ENCODE measurements at places on chromosomes 2 and 18.
A peak's percentile ranks its signal among the peaks of the same experiment; 100 is the strongest.

GRCh38 chr2:57701391-57701791 lies 345.2 kb upstream of the VRK2 start:
- DNase-seq: no peak

- DNase-seq: peak; percentile 93
These were observed 411.1 kb downstream of the FIGN start for GRCh38 chr2:163324677-163325076.

DNA sequence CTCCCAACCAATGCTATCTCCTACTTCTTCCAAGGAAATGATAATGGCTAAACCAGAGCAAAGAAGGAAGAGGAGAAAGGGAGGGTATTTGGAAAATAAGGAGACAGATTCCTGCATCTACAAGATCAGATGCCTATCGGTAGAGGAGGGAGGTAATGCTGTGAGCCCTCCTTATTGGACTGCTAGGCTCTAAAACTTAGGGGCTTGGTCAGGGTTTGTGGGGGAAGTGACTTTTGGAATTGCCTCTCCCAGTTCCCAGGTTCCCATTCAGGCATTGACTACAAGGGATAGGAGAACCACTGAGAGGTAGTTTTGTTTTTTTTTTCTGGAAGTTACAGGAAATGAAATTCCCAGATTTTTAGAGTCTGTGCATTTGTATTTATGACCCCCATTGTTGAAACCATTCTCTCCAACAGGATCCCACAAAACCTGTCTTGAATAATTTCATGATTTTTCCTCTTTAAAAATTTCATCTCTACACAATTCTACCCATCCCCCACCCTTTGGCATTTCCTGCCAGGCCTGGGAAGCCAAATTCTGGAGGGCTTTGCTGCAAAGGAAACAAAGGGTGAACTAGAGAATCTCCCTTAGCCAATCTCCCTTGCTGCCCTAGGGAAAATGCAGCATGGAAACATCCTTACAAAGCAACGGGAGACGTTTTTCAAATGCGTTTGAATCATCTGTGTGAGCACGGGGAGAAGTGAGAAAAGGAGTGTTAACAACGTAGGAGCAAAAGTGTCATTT lies 282.1 kb upstream of the EPAS1 start:
- no peak for DNase-seq

- DNase-seq: no peak
These were observed 54.7 kb upstream of the OTOF start for GRCh38 chr2:26532301-26533250.

GRCh38 chr18:59416818-59417217 lies 57.8 kb upstream of the LMAN1 start:
- DNase-seq: no peak

- DNase-seq: no peak
These were observed 66.7 kb downstream of the TPGS2 start for GRCh38 chr18:36762074-36762473.

DNA sequence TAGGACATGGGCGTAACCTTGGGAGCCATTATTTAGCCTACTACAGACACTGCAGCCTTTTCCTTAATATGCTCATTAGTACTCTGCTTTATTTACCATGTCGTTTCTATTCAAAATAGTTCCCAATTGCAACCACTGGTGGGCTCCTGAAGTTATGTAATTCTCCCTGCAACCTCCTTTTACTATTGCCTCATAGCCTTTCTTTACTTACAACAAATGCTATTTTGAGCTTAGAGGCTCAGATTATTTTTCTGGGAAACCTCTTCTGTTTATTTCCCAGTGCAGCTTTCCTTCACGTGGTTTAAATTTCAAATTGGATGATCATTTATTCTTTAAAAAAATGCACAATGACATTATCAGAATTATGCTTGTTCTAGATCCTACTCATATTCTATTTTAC lies 492.3 kb upstream of the TMEFF2 start:
- no peak for DNase-seq

DNA sequence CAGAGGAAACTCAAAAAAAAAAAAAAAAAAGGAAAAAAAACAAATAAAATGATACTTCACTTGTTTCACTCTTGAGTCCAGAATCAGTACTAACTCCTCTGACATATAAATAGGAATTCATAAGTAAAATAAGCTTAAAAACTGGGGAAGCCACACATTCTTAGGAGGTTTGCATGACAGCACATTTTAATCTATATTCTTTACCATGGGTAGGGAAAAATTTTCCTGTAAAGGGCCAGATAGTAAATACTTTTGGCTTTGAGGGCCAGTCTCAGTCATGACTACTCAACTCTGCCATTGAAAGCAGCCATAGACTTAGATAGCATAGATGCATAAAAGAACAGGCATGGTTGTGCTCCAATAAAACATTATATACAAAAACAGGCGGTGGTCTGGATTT lies 145.2 kb downstream of the BCL11A start:
- no peak for DNase-seq

GRCh38 chr2:81523344-81523743 lies 1218.8 kb upstream of the LRRTM1 start:
- no peak for DNase-seq

GRCh38 chr2:23595601-23596251 lies 210.7 kb downstream of the KLHL29 start:
- peak; percentile 71 for DNase-seq

GRCh38 chr2:51825823-51826222 lies 793.9 kb upstream of the NRXN1 start:
- no peak for DNase-seq

GRCh38 chr2:207766697-207767460 lies 2.8 kb downstream of the FZD5 start:
- no peak for DNase-seq

DNA sequence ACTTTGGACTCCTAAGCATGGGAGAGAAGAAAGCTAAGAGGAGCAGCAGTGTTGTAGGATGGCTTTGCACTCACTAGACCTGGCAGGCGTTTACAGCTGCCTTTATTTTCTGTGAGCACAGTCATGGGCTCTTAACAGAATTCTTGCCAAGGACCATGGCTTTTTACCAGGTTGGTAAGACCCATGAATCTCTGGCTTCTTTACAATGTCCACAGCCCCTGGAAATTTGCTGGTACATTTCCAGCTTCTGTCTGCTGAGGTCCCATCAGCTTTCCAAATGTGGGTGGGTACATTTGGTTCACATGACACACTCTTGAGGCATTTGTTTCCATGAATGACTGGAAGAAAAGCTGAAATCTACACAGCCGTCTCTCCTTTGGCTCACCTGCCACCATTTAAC lies 162.7 kb downstream of the PPP1R1C start:
- DNase-seq: no peak

DNA sequence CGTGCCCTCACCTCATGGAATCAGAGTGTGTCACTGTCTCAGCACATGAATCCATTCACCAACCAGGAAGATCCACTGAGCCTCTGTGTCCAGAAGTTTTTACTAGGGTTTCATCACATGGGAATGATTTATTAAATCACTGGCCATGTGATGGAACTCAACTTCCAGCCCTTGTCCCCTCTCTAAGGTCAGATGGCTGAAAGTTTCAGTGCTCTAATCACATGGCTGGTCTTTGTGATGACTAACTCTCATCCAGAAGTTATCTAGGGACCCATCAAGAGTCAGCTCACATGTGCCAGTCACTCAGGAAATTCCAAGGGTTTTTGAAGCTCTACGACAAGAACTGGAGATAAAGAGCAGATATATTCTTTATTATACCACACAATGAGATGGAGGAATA lies 140.5 kb upstream of the GYPC start:
- no peak for DNase-seq

DNA sequence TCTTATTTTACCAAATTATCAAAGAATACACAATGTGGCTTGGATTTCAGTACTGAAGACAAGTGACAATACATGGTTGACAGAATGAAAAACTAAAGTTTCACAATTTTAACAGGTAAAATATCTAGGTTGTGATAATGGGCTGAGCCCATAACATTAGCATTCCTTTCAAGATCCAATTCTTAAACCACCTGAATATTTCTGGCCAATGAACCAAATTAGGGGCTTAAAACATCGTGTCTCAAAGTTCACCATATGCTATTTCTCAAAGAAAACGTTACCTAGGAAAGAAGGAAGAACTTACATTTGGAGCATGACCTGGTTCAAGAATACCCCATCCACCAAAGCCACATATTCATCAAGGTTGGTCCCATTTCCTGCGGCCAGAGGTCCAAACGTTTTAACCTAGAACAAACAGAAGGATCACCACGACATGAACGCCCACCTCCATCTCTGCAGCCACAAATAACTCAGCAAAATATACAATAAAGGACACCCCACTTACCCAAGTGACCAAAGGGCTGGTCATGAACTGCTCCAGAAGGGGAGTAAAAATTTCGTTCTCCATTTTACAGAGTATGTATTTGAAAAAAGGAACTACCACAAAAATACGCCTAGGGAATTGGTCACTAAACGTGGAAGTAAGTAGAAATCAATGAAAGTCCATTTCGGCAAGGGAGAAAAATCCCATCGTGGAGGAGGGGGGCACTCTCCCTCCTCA lies 984 bp downstream of the CCDC88A start:
- DNase-seq: no peak

DNA sequence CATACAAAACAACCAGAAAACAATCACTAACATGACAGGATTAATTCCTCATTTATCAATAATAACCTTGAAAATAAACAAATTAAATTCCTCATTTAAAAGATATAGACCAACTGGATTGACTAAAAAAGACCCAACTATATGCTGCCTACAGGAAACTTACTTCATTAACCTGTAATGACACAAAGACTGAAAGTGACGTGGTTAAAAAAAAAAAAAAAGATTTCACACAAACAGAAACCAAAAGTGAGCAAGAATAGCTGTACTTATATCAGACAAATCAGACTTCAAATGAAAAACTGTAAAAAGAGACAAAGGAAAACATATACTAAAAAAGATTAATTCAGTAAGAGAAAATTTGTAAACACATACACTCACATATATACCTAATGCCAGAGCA lies 201.2 kb downstream of the CCDC178 start:
- no peak for DNase-seq

- DNase-seq: no peak
These were observed 21.0 kb downstream of the SEMA4F start for GRCh38 chr2:74675090-74675489.

DNA sequence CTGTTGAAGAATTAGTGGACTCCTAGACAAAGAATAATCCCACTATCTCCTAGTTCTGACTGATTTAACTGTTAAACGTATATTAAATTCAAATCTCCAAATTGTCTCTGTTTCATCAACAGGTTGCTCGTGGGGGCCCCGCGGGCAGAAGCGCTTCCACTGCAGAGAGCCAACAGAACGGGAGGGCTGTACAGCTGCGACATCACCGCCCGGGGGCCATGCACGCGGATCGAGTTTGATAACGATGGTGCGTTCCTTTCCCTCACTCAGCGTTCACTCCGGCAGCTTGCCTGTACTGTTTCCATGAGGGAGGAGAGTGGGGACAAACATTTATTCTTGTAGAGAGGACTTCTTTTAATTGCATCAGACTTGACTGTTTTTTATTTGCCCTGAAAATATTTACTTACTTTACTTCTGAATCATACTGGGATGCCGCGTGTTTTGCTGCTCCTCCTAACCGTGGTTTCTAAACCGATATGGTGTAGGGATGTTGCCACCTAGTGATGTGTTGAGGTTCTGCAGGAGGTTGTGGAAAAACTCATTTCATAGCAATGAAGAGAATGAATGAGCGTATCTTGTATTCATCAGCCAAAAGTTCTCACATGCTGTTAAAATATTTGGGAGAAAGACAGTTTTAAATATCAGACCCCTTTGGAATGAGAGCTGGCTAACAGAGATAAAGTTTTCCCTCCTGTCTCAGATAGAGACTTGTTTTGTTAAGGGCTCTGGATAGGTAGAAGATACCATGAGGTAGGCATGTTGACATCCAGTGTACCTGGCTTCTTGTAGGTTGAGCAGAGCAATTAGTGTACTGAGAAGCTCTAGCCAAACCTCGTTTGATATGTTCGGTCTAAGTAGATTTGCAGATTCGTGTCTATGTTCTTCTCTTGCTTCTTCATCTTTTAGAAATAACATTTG lies 38.3 kb downstream of the ITGA6 start:
- DNase-seq: peak; percentile 86

DNA sequence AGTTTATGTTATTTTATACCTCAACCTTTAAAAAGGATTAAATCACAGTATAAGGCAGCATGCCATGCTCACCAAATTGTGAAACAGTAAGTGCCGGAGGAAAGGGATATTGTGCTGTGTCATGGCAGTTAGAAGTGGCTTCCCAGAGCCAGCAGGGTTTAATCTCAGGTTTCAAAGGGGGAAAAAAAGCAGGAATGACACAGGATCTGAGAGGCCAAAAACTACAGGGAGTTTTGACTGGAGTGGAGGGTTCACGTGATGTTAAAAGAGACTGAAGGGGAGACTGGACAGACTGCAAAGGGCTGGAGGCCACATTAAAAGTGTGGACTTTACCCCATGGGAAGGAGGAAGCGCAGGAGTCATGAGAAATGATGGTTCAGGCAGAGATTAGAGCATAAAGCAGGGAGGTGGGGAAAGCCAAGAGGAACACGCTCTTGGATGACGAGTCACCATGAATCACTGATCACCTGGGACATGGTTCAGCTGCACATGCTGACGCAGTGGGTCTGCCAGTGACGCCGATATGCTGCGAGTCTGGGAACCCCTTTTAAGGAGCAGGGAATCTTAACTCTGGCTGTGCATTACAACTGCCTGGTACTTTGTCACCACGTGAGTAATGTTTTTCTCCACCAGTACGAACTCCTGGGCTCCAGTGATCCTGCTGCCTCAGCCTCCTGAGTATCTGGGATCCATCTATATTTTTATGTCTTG lies 6.1 kb downstream of the CHMP1B start:
- no peak for DNase-seq

DNA sequence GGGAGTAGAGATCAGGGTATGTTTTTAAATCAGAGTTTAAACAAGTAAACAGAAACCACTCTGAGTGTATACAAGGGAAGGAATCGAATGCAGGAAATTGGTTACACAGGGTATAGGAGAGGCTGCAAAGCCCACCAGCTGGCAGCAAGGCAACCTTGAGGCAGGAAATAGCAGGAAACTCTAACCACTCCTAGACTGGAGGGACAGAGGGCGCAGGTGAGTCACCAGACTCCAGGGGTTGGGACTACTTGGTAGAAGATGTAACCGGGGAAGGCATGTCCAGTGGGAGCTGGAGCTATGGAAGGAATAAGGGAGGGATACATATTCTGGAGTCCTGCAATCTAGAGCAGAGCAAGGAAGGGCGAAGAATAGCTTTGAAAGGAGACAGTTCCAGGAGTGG lies 152.3 kb downstream of the MEIS1 start:
- peak; percentile 36 for DNase-seq

- DNase-seq: no peak
These were observed 21.7 kb downstream of the LCT start for GRCh38 chr2:135815269-135815668.

GRCh38 chr18:48983793-48984437 lies 33.1 kb upstream of the SMAD7 start:
- peak; percentile 73 for DNase-seq

GRCh38 chr2:109385506-109385905 lies 228.3 kb downstream of the SEPTIN10 start:
- DNase-seq: no peak

- DNase-seq: no peak
These were observed 43.6 kb downstream of the TSPYL6 start for GRCh38 chr2:54212456-54212855.

- peak; percentile 63 for DNase-seq
These were observed 105.6 kb upstream of the LDLRAD4 start for GRCh38 chr18:13112982-13113381.
